ENCODE measurements at places on chromosomes 12 and 14.
A peak's percentile ranks its signal among the peaks of the same experiment; 100 is the strongest.

- no peak for DNase-seq
Observed at GRCh38 chr12:12323591-12323990, 26.5 kb downstream of the MANSC1 start.

GRCh38 chr12:90514325-90514724 lies 440.7 kb downstream of the CCER1 start:
- DNase-seq = no peak

GRCh38 chr12:121647-122046 lies 55.1 kb downstream of the IQSEC3 start:
- no peak for DNase-seq

GRCh38 chr14:70879448-70879847 lies 27.8 kb upstream of the PCNX1 start:
- DNase-seq = no peak

DNA sequence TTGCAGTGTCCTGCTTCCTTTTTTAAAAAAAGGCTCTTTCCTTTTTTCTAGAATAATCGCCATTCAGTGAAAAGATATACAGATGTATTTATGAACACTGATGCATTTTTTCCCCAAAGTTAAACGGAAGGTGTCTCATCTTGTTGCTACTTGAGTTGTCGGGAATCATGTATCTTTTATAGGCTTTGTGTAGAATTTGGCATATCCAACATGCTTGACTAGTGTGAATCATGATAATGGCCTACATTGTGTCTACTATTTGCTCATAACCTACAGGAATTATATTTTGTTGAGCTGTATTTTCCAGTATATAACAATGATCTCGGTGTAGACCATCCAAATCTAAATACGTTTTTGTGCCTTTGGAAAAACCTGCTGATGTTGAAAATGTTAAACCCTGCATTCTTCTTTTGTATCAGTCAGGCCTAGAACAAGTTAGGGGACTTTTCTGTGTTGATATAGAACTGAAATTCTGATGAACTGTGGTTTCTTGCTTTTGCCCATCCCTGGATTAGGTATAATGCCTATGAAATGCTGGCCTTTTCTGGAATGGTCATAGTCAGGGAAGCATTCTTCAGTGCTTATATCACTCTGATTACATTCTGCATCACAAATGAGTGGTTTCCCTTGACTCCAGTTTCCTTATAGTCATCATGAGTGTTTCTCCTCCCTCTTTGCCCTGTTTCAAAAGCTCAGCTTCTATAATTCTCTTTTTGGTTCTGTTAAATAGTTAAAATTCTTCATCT lies 10.8 kb downstream of the BMAL2 start:
- peak; percentile 13 for DNase-seq

GRCh38 chr12:43154498-43155045 lies 397.4 kb downstream of the ADAMTS20 start:
- DNase-seq = no peak

- DNase-seq = no peak
Observed at GRCh38 chr12:119809023-119809422, 68.1 kb downstream of the CIT start.

DNA sequence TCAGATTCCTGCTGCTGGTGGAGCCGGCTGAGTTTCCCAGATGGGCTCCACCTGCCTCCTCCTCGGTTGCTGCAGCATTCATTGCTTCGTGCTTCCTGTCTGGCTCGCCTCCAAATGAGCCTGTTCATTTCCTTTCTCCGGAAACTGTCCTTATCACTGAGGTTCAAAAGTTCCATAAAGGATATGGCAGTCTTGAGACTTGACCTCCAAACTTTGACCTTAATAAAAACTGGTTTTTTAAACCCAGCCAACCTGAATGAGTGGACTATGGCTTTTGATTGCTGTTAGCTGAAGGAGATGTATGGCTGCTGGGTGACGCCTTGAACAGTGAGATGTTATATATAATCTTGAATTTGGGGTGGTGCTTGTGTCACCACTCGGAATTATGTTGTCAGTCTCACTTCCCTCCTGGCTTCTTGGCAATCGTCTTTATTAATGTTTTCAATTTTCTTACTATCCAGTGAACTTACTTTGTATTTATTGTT lies 62.7 kb downstream of the RASSF3 start:
- DNase-seq = peak; percentile 56

DNA sequence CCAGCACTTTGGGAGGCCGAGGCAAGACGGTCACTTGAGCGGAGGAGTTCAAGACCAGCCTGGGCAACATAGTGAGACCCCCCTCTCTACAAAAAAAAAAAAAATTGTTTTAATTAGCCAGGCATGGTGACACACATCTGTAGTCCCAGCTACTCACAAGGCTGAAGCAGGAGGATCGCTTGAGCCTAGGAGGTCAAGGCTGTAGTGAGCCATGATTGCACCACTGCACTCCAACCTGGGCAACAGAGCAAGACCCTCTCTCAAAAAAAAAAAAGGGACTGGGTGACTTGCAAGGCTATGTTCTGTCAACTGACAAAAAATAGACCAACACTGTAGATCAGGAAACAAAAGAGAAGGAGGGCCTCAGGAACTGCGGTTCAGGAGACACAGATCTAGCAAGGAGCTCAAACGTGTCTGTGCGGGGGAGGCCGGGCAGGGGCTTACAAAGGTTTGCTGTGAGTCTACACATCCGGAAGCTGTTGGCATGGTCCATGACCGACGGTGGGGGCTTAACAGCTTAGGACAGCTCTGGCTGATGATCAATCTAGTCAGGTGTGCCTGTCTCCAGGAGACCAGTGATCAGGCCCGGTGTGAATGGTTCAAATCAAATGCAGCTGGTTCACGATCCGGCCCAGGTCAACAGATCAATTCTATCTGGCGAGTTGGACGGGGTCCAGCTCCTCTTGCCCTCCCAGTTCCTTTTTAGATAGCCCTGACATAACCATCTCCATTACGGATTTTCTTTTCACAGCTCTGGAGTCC lies 31.7 kb upstream of the INF2 start:
- no peak for DNase-seq

DNA sequence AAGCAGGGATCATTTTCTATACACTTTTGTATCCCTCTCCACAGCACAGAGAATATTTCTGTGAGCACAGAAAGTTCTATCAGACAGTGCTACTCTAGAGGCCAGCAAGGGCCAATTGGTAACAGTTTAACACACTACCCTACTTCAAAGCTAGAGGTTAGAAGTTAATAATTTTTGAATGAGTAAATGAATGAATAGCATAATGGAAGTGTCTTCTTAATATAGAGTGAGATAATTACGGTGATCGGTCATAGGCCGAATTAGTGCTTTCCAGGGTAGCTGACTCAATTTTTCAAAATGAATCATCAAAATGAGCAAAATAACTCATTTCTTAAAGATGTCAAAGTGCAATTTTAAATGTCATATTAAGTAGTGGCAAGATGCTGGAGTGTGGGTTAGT lies 67.0 kb upstream of the CCDC198 start:
- DNase-seq = no peak

GRCh38 chr12:103799504-103799856 lies 41.6 kb downstream of the NT5DC3 start:
- no peak for DNase-seq

GRCh38 chr14:94213741-94214140 lies 39.6 kb downstream of the PPP4R4 start:
- no peak for DNase-seq

DNA sequence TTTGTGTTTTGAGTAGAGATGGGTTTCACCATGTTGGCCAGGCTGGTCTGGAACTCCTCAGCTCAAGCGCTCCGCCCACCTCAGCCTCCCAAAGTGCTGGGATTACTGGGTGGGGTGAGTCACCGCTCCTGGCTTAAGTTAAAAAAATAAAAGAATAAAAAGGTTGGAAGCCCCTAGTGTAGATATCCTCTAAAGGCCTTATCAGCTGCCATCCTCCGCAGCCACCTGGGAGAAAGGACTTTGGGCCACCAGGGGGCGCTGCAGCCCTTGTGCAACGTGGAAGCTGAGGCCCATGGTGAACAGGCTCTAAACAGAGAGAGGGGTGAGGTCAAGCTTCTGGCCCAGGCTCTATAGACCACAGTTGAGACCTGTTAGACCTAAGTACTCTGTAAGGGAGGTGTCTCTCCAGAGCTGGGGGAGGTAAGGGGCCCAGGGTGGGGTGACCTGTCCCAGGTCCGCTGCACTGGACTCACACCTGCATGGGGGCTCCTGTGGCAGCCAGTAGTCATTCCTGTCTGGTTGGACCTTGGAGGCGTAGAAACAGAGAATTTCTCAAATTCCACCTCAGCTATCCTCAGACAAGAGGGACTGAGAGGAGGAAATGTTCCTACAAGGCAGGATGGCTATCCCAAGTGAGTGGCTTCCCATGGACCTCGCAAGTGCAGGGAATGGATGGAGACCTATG lies 14.0 kb upstream of the RACGAP1 start:
- peak; percentile 93 for DNase-seq

- no peak for DNase-seq
Observed at GRCh38 chr14:21840765-21841164, 167.1 kb upstream of the OR4E1 start.

GRCh38 chr14:41605550-41606281 lies 960 bp upstream of the LRFN5 start:
- no peak for DNase-seq

- DNase-seq = no peak
Observed at GRCh38 chr14:62077676-62078261, 315.5 kb downstream of the SNAPC1 start.

- DNase-seq = no peak
Observed at GRCh38 chr14:64217834-64218233, 76.3 kb downstream of the ESR2 start.

DNA sequence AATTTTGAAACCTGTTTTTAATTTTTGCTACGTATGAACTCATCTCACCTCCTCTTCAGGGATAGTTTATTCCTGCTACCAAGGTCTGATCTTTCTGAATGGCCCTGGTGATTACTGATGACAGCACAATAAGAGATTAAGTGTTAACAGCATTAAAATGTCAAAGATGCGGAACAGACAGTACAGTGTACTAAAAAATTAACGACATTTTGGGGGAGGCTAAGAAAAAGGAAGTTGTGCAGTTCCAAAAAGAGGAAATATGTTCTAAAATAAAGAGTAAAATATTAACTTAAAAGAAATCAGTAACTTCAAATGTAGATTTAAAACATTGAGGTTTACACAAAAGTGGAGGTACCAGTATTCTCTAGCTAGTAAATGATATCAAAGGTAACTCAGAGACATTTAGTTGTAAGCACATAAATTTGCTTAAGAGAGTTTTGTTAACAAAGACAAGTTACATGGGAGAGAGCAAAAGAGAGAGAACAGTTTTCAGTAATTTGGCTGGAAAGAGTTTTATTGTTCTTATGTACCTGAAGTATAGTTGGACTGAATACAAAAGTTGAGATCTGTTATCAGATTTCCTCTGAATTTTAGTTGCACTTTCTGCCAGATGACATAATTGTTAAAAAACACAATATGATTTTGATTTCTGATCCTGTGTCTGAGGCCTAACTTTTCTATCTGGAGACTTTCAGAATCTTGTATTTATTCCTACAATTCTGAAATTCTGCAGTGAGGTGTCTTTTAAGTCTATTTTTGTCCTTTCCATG lies 4.2 kb upstream of the CLECL1 start:
- peak; percentile 65 for DNase-seq

GRCh38 chr14:79418649-79419415 lies 792.5 kb downstream of the DIO2 start:
- DNase-seq = no peak

DNA sequence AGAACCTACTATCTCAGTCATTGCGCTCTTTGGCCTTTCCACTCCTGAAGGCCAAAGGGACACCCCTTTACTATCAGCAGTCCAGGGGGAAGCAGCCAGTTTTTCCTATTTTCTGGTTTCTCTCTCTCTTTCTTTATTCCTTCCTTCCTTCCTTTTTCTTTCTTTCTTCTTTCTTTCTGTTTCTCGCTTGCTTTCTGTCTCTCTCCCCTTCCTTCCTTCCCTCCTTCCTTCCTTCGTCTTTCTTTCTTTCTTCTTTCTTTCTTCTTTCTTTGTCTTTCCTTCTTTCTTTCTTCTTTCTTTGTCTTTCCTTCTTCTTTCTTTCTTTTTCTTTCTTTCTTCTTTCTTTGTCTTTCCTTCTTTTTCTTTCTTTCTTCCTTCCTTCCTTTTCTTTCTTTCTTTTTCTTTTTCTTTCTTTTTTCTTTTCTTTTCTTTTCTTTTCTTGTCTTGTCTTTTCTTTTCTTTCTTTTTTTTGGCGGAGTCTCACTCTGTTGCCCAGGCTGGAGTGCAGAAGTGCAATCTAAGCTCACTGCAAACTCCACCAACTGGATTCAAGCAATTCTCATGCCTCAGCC lies 64.9 kb upstream of the OTX2 start:
- no peak for DNase-seq

DNA sequence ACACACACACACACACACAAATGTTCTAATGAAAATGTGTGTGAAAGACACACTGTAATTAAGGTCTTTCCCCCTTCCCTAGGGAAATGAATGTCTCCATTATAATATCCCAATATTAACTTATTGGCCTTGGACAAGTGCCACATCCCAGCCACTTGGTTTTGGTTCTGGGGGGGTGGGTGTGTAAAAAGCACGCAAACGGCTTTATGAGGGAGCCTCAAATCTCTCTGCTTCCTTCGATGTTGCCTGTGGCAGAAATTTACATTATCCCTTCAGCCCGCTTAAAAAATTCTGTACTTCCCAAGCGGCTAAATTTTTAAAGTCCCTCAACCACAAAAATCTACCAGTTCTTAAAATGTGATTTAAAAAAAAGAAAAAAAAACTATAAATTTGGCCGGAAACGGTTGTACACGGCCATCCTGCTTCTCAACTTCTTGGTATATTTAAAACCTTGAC lies 432 bp downstream of the C14orf93 start:
- DNase-seq = no peak

DNA sequence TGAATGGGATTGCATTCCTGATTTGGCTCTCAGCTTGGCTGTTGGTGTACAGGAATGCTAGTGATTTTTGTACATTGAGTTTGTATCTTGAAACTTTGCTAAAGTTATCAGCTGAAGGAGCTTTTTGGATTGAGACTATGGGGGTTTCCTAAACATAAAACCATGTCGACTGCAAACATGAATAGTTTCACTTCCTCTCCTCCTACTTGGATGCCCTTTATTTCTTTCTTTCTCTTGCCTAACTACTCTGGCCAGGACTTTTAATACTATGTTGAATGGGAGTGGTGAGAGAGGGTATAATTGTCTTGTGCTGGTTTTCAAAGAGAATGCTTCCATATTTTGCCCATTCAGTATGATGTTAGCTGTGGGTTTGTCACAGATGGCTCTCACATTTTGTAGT lies 141.5 kb downstream of the CEP83 start:
- peak; percentile 69 for DNase-seq

DNA sequence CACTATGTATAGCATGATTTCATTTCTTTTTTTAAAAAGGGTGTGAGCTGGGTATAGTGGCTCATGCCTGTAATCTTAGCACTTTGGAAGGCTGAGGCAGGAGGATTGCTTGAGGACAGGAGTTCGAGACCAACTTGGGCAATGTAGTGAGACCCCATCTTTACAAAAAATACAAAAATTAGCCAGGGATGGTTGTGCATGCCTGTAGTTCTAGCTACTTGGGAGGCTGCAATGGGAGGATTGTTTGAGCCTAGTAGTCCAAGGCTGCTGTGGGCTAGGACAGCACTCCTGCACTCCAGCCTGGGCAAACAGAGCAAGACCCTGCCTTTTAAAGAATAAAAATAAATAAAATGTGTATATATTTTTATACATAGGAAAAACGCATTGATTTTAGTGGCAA lies 43.0 kb downstream of the DIP2B start:
- no peak for DNase-seq

- DNase-seq = no peak
Observed at GRCh38 chr12:82740129-82741000, 53.7 kb downstream of the TMTC2 start.

GRCh38 chr14:57530571-57530970 lies 36.9 kb upstream of the CCDC198 start:
- no peak for DNase-seq

Data from suppressor macrophage treated with lipopolysaccharide for 4 hours (primary cell).